ENCODE measurements at places on chromosomes 4 and X.

DNA sequence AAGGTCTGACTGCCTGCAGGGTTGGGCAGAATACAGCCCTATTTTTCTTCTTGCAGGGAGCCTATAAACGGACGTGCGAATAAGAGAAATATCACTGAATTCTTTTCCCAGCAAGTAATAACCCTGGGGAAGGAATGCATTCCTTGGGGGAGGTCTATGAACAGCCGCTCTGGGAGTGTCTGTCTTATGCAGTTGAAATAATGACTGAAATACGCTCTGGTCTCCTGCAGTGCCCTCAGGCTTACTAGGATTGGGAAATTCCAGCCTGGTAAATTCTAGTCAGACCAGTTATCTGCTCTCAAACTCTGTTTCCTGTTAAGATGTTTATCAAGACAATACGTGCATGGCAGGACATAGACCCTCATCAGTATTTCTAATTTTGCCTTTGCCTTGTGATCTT, 72.1 kb upstream of the FAM241A start:
- DNase-seq: no peak

GRCh38 chrX:40005292-40006011, 92.3 kb downstream of the BCOR start:
- no peak for DNase-seq

DNA sequence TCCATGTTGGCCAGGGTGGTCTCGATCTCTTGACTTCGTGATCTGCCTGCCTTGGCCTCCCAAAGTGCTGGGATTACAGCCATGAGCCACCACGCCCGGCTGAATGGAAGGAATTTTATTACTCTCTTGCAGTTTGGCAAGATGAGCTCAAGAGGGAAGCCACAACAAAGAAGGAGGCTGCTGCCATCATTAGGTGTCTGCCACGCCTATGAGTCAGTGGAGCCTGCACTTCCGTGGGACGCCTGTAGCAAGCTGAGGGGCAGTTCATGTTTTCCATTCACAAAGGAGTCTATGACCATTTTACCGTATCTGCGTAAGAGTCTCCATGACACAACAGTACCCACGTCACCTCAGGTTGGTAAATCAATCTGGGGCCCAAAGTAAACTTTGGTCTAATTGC, 51.2 kb upstream of the CHRNA9 start:
- no peak for DNase-seq

DNA sequence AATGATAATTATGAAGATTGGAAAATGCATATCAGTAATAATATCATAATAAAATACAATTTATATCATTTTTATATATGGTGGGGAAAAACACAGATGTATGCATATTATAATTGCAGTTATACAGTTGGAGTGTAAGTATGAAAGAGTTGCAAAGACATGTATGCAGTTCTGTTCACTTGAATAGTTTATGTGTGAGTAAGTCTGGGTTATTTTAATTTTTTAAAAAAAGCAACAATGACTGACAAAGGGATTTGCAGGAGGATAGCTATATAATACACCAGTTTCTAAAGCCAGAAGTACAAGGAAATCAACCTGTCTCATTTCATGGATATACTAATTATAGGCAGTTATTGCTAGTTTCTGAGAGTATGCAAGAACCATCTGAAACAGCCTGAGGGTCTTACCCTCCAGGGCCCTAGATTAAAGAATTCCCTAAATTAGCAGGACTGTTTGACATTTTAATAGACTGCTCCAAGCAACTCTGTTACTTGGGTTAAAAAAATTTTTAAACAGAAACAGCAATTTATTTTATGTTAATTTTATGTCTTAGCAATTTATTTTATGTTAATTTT, 40.2 kb downstream of the FAM114A1 start:
- no peak for DNase-seq

DNA sequence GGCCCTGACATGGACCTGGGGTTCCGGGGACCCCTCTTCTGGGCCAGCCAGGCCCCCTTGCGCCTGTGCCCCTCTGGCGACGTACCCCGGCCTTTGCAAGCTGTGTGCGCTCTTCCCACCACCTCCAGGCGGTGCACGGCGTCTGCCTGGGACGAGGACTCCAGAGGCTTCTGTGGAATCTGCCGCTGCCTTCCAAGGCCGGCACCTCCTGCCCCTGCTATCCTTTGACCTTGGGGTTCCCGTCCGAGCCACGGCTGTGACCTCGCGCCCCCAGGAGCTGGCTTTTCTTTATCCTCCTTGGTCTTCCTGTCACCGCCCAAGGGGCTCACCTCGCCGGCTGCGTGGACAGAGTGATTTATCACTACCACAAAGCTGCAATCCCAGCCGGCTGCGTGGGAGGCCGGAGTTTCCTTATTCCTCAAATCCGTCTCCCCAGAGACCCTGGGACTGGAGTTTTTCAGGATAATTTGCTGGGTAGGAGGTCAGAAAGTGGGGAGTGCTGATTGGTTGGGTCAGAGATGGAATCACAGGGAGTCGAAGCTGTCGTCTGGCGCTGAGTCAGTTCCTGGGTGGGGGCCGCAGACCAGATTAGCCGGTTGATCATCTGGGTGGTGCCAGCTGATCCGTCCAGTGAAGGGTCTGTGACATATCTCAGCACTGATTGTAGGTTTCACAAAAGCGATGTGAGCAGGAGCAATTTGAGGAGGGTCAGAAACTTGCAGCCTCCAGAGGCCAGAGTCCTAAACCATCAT, 19.8 kb upstream of the PLCXD1 start:
- DNase-seq: no peak

GRCh38 chr4:98664959-98665358, 6.5 kb upstream of the TSPAN5 start:
- no peak for DNase-seq

DNA sequence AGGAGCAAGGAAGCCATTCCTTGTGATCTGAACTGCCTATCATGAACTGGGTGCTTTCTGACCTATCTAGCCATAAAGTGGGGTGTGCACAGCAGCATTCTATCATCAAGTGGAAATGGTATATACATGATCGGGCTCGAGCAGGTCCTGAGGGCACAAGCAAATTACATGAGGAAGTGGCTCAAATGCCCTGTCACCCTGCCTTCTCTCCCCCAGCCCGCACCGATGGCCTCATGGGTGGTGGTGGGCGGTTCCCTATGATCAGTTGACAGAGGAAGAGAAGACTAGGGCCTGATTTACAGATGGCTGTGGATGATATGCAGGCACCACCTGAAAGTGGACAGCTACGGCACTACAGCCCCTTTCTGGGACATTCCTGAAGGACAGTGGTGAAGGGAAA, 46.3 kb upstream of the BCLAF3 start:
- DNase-seq: no peak

GRCh38 chr4:34720571-34720970, 1523.7 kb downstream of the ARAP2 start:
- DNase-seq: no peak

DNA sequence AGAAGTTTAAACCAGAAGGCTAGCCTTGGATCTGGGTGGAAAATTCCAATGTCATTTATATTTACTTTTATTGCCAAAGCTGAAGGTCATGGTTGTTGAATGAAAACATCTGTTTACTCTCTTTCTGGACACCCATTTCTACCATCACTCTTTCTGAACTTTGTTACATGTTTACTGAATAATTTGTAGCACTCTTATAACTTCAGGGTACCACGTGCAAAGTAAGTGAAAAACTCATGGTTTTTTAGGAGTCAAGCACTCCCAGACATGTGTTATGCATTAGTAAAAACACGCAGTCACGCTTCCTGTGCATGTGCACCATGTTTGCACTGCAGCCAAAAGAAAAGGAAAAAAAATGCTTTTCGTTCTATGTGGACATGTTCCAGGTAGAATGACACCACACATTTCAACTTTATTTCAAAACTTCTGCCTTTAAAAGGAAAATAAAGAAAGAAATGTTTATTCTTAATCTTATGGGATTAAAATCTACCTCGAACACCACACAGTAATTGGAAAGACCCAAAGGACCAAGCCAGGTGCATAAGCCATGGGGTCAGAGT, 31.4 kb upstream of the ADH1C start:
- peak; percentile 92 for DNase-seq

DNA sequence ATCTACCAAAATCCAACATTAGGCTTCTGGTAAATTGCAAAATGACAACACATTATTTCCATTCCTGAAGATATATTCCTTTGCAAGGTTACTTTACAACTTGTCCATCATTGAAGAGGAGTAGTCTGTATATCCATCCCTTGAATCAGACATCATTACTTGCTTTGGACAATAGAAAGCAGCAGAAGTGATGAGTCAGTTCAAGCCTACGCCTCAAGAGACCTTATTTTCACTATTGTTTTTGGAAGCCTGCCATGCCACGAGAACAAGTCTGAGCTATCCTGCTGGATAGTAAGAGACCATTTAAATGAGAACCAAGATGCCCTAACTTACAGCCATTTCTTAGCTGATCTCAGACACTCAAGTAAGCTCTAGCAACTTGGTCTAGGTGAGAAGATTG, 246.0 kb upstream of the HHIP start:
- peak; percentile 77 for DNase-seq

DNA sequence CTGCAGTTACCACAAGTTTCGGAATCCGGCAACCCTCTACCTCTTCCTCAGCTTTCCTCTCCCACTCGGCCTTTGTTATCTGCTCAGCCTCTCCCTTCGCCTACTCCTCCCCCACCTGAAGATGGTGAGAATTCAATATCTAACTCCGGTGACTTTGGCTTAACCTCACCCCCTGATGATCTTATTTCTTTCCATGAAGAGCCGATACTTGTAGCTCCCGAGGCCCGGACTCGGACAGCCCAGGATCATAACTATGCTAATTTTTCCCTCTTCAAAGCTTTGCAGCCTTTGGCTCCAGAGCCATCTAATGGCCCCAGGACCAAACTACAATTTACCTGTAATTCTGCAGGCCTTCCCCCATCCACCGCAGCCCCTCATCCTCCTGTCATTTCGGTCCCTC, 32.0 kb upstream of the MGST2 start:
- DNase-seq: no peak

DNA sequence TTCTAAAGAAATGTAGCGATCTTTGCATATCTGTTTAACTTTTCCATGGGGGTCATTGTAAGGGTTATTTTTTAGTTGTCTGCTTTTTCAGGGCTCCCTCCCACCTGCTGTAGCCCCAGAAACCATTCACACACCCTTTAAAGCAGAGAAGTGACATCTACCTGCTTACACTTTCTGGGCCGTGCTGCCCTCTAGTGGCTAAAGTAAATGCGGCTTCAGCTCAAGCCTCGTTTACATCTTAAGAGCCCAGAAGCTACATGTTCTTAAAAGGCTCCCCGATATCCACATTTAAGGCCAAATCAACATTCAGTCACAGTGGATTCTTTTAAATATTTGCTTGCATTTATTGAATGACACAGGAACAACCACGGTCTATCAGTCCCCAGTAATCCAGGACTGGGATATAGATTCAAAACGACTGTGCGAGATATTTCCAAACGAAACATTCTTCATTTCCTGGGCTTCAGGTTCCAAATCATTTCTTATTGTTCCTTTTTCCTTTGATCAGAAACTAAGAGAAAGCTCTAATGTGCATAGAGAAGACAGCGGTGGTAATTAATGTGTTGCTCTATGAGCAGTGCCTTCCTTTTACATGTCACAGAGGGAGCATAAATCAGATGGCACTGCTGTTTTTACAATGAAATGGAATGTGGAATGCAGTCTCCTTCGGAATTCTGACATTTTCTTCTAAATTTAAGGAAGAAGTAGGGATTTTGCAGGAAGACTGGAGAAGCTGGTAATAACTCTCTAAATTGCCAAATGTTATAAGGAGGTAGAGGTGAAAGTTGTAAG, 119.9 kb downstream of the RASGEF1B start:
- no peak for DNase-seq

DNA sequence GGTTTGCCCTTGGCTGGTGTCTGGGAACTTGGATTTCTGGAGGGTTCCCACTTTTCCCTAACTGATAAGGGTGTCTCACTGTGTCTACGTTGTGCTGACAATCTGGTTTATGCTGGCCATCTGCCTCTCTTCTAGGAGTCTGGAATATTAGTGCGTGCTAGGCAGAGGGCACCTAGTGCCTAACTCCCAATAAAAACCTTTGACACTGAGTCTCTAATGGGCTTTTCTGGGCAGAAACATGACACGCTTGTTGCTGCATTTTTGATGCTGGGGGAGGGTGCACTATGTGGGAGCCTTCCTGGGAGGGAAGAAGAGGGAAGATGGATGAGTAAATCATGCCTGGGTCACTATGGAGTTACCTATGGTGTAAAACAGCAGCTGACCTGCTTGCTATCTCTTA, 16.3 kb upstream of the ZNF41 start:
- no peak for DNase-seq

GRCh38 chr4:6548201-6548881, 26.6 kb upstream of the MAN2B2 start:
- DNase-seq: no peak

- no peak for DNase-seq
Observed at GRCh38 chr4:95272797-95273196, 276.0 kb downstream of the UNC5C start.

DNA sequence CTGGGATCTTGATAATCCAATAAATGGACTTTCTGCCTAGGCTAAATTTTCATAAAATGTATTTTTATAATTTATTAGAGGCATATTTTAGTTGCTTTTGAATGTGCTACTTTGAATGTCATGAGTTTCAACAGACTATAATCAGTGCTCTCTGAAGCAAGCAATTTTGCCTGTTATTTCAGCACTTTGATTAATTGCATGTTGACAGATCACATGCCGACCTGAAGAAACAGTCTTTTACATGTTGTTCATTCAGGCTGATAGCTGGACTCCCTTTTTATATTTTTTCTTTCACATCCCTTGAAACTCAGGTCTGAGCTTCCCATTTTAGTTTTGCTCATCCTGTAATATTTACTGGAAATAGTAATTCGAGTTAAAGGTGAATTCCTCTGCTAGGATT, 341.0 kb downstream of the NAP1L3 start:
- DNase-seq: no peak

DNA sequence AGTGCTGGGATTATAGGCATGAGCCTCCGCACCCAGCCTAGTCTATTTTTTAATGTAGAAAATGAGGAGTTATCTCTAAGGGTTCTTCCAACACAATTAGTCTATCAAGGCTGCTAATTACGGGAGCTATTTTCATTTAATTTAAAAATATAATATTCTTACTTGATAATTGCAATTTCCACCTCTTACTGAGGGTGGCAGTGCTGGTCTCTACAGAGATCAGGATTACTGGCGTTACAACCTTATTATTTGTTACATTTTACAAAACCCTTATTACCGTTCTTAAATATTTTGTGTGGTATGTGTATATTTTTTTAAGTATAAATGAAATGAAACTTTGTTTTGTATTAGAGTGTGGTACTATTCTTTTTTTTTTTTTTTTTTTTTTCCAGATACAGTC, 17.6 kb upstream of the GK start:
- no peak for DNase-seq

- no peak for DNase-seq
Observed at GRCh38 chrX:6227453-6227835, 1.2 kb downstream of the NLGN4X start.
